ENCODE measurements at places on chromosomes 3 and 15.

DNA sequence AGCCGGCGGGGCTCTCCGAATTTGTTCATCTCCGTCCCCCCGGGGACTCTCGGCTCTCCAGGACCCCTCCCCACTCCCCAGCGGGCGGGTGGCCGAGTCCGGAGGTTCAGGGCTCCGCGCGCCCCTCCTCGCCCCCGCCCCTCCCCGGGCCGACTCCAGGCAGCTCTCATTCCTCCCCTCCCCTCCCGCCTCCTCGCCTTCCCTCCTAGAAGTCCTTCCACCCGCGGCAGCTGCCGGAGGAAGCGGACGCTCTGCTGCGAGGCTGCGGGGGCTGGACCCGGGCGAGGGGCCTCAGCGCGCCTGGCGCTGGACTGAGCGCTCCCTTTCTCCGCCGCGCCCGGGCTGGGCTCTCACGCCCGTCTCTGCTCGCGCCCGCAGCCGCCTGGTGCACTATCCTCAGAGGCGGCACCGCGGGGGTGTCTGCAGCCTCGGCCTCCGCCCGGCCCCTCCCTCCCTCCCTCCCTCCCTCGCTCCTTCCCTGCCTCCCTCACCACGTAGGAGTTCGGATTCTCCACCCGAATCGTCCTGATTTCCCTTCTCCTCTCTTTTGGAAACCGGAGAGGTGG is at the start of gene ROBO2:
Gene ROBO2, plus strand, starts transcription at position 494 of the 566 bp plus-strand sequence. CDS start 687 bp downstream, outside the sequence.
- DNase-seq, result no peak

DNA sequence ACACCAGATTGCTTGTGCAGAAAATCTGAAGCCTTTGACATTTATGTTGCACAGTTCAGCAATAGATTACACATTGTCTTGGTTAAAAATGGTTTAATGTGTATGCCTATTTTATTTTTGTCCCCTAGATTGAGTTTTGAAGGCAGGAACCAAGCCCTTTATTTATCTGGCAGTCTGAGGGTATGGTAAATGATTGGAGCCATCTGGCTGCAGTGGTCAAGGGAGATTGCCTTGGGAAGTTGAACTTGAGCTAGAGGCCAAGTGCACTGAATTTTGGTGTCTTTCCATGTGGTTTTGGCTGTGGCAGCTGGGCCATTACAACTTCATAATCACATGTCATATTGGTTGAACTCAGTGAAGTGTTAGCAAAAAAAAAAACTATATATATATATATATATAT is 248.7 kb upstream of the C2CD4B start:
- no peak for DNase-seq

- no peak for DNase-seq
Measured at GRCh38 chr3:85476891-85477495, 518.2 kb downstream of the CADM2 start.

DNA sequence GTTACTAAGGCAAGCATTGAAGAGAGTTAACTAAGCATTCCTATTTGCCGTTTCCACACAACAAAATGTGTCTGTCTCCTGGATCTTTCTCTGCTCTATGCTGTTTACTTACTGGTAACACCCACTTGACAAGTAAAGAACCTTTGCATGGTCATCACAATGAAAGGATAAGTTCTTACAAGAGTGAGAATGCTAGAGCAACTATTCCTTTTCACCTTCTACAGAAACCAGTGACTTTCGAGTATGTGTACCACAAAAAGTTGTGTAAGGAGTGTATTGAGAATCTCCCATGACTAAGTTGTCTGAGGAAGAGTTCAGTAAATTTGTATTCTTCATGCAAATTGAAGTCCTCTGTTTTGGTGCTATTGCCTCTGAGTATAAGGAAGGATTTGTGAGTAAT is 10.8 kb downstream of the TIPARP start:
- DNase-seq, result no peak

DNA sequence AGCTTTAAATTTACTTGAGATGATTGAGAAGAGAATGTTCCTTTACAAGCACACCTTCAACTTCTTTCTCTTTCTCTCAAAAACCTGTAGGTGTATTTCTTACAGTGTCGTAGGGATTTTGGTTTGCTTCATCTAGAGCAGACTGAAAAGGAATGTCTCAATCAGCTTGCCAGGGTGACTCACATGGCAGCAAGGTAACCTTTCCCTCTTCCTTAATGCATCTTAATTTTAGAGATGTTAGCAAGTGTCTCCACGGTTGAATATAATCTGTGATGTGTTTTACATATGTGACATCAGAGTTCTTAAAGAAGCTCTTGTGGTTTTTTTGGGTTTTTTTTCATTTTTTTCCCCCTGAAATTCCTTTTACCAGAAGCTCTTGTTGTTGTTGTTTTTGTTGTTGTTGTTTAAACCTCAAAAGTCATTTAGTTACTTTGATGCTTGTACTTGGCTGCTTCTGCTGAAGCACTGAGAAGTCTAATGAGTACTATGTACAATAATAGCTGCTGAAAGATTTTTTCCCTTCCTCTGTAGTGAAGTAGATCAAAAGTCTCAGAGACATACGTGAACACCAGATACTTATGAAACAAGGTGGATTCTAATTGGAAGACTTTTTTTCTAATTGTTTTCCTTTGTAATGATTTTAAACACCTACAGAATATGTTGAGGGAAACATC is 83.1 kb downstream of the RETNLB start:
- no peak for DNase-seq

DNA sequence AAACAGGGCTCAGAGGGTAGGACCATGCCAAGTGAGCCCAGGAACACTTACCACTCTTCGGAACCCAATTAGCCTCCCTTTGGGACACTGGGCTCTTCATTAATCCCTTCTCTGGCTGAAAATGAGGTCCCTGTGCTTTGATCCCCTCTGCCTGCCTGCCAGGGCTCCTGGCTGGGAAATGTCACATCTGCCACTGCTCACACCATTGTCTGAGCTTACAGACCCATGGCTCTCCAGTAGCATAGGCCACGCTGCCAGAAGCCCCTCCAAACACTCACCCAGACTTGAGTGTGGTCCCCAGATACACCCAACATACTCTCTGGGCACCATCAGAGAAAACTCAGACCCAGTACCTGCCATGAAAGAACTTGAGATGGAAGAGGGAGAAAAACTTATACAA is 287.3 kb downstream of the XXYLT1 start:
- DNase-seq, result peak; percentile 52

DNA sequence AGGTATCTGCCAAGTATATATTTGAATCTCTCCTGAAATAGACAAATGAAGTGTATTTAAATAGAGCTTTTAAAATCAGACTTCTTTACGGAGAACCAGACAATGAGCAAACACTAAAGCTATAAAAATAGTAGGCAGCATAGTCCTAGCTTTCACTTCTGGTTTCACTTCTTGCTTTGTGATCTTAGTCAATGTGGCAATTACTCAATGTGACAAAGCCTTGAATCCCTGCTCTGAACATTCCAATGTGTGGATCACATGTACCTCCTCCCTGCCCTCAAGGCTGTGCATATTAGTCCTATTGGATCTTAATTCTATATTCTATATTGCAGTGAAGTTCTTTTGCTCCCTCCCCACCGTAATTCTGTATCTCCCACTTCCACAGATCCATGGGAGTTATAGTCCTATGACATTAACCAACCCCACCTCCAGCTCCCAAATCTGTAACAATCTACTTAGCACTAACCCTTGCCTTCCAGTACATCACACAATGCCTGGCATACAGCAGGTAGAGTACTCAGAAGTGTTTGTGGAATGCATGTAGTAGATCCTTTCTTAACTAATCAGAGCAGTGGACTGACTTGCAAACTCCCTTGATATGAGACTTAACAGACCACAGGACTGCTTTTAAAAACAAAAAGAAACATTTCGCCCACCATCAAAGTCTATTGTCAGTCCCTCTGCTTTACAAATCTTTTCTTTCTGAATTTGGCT is 24.3 kb upstream of the CP start:
- no peak for DNase-seq

- no peak for DNase-seq
Measured at GRCh38 chr3:186143250-186143649, 34.4 kb upstream of the ETV5 start.

- DNase-seq, result no peak
Measured at GRCh38 chr3:152589644-152590043, 245.3 kb upstream of the P2RY1 start.

DNA sequence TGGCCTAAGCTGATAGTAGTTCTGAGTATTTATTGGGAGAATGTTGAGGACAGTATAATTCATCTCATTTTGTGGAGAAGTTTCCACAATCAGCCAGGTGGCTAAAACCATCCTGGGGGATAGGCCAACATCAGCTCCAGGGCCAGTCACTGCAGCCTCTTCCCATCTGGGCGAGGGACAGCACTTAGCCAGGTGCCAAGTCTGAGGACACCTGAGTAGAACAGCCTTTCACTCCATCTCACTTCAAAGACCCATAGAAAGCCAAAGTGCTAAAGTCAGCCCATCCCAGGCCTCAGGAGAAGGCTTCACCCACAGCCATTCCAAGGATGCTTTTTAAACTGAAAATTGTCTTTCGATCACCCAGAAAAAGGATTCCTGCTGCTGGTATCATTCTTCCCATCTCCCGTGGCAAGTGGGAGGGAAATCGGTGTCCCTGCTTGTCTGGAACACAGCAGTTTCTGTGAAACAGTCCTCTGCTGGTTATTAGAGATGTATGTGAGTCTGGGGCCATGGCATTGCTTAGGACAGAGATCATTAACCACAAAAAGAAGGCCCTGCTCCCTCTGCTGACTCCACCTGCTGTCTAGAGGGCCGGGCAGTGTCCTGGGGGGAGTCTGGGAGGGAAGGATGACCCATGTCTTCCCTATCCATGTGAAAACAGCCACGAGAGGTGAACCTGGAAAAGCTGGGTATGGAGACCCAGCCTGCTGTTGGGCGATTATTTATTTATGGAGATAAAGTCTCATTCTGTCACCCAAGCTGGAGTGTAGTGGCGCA is 9.6 kb downstream of the CALML4 start:
- DNase-seq, result no peak

GRCh38 chr3:178174201-178174915 is 361.9 kb upstream of the KCNMB2 start:
- DNase-seq, result no peak

- no peak for DNase-seq
Measured at GRCh38 chr15:73884159-73884558, 10.8 kb downstream of the TBC1D21 start.

DNA sequence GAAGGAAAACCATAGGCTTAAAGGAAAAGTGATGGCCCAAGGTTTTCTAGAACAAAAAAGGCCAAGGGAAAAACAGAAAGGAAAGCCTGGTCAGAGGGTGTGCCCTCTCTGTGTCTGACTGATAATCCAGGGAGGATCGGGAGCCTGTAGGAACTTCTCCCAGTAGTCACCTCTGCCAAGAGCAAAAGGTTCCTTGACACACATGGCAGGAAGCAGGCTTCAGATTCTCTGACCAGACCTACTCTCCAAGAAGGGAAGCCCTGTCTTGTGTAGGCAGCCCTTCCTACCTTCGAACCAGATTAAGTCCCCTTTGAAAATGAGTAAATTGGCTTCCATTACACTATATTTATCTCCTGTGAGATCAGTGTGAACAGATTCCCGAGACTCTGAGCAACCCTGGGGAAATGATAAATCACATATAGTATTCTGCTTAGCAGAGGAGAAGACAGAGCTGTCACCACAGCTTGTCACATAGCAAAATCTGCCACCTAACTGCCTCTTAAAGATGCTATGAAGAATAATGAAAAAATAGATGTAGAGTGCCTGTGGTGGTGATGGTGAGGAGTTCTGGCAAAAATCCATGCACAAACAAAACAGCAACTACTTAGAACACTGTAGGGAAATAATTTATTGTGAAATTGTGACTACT is 38.8 kb downstream of the PARP14 start:
- DNase-seq, result no peak

DNA sequence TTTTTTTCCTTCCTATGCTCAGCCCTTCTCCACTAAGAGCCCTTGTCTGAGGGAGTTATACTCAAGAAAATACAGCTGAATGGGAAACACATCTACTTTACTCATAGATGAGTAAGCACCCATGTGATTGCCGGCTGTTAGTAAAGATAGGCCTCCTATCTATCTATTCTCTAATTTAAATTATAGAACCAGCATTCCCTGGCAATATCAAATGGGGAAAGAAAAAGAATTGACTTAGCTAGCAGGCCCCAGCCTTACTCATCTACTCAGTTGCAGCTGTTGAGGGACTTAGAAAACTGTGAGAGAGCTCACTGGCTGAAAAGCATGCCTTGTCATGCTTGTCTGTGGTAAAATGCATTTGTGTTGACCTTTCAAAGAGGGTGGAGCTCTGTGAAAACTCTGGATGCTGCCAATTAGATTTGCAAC is 116.9 kb upstream of the LRRFIP2 start:
- DNase-seq, result no peak

- DNase-seq, result no peak
Measured at GRCh38 chr3:30774062-30774461, 120.4 kb downstream of the GADL1 start.

- DNase-seq, result no peak
Measured at GRCh38 chr3:180571831-180572598, 29.9 kb upstream of the TTC14 start.

DNA sequence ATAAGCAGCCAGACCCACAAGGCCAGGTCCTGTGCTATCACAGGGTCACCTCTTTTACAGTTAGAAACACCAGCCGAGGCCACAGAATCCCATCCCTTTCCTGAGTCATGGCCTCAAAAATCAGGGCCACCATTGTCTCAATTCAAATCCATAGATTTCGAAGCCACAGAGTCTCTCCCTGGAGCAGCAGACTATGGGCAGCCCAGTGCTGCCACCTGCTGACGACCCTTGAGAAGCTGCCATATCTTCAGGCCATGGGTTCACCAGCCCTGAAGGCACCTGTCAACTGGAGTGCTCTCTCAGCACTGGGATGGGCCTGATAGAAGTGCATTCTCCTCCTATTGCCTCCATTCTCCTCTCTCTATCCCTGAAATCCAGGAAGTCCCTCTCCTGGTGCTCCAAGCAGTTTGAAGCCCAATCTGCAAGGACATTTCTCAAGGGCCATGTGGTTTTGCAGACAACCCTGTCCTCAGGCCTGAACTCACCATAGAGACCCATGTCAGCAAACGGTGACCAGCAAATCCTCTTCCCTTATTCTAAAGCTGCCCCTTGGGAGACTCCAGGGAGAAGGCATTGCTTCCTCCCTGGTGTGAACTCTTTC is 39.6 kb downstream of the TGM4 start:
- DNase-seq, result peak; percentile 85

- DNase-seq, result no peak
Measured at GRCh38 chr3:122100591-122101463, 45.7 kb downstream of the CD86 start.

GRCh38 chr15:96187341-96188305 is 142.9 kb upstream of the NR2F2 start:
- DNase-seq, result peak; percentile 16
